Activated T-cell treated with anti-CD3 and anti-CD28 coated beads, Interleukin-2, amount 50 U/mL, for 1 hour (primary cell): ENCODE measurements at places on chromosomes 1 and 21.

DNA sequence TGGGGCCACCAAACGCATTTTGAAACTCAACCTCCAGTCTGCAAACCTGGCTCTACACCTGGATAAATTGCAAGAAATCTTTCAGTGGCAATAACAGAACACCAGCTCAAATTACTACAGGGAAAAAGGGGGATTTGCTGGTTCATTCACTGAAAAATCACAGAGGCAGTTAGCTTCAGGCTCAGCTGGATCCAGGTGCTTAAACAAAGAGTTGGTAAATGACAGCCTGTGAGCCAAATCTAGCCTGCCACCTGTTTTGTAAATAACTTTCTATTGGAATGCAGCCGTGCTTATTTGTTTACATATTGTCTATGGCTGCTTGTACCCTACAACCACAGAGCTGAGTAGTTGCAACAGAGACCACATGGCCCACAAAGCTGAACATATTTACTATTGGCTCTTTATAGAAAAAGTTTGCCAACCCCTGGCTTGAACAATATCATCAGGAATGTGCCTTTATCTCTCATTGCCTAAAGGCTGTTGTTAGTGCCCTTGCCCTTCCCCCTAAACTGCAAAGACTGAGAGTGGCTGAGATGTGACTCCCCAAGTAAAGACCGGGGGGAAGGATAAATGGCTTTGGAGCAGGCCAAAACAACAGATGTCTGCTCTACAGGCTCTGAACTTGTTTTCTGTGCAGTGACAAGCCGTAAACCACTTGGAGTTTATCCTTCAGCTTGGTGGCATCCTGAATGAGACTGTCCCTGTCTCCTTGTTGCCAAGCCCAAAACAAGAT is 21.5 kb upstream of the PTPRF start:
- no peak for DNase-seq

DNA sequence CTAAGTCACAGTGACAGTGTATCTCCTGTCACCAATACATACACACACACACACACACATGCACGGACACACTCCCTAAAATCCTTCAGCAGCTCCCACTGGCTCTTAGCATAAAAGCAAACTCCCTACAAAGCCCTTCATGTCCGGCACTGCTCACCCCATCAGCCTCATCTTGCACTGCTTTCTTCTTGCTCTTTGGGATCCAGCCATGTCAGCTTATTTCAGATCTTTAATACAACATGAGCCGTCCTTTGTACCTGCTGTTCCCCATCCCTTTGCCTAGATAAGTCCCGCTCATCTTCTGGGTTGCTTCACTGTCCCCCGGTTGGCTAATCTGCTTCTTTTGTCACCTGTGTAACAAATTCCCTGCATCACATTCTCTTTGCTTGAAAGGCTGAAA is 82.1 kb upstream of the VAV3 start:
- no peak for DNase-seq

GRCh38 chr1:208935517-208936187 is 647.9 kb upstream of the CAMK1G start:
- DNase-seq, result no peak

DNA sequence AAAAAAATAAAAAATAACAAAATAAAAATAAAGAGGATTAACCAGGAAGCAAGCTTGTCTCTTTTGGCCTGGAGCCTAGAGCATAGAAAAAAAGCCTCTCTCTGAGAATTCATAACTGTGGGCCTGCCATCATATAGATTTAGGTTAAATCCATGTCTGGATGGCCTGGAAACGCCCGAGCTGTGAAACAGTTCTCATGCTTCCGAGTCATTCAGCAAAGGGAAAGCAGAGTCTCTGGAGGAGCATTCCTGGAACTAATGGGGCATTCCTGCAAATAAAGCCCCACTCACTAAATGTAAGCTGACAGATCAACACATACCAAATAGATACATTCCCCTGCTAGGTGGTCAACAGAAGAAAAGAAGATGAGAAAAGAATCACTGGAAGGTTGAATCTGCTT is 75.8 kb upstream of the GNG4 start:
- no peak for DNase-seq

- DNase-seq, result peak; percentile 55
Observed at GRCh38 chr1:101284021-101284420, 47.2 kb downstream of the S1PR1 start.
